ENCODE measurements at places on chromosomes 1 and 21.

DNA sequence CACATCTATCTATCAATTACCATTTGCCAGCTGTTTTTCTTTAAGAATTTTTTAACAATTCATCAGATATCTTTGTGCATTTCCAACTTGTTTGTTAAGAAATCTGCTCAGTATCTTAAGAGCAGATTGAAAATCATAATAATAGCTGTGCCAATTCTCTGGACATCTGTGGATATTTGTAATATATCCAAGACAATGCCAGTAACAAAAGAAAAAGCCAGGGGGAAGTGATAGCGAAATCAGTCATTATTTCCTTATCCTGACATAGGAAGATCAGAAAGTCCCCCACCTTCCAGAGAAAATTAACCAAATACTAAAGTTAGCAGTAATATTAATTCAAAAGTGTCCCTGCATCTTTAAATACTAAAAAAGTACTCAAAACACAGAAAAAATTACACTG lies 217.1 kb downstream of the RERE start:
- no peak for DNase-seq

GRCh38 chr1:115476616-115477015 lies 138.6 kb upstream of the NGF start:
- DNase-seq: no peak

DNA sequence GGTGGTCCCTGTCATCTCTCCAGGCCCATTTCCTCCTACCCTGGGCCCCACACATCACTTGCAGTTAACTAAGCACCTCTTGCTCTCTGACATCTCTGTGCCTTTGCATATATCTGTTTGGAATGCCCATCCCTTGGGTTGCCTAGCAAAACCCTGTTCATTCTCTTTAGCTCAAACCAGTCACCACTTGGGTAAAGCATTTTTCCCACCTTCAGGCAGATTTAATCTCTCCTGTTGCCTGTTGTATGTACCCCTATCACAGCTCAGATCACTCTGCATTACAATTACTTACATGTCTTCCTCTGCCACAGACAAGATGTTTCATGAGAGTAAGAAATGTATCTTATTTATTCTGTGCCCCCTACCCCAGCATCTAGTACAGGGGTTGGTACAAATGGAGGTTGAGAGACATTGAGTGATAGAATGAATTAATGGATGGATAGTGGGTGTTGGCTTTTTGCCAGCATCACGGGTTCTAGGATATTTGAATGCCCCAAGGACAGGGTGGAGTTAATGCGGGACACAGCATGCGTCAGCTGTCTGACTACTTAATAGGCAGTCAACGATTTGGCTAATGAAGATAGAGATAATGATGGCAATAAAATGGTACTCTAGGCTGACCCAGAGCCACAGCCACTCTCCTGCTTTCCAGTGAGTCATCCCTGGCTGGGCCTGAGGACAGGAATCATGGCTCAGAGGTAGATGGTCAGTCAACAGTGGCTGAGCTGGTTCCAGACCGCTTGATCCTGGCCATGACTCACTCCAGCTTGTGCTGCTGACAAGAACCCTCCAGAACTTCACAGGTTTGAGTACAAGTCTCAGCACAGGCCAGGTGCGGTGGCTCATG lies 6.5 kb downstream of the NR0B2 start:
- DNase-seq: no peak

DNA sequence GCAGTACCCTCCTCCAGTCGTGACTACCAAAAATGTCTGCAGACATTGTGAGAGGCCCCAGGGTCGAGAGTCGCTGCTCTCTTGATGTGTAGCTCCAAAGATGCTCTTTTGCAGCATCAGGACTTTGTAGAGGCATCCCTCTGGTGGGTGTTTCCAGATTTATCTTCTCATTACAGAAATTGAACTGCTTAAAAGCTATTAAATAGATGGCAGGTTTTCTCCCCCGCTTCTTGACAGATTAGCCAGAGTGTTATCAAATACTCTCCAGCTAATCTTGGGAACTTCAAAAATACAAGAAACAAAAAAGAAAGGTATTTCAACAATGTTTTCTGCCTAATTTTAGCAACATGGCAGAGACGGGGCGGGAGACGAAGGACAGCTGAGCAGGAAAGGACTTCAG lies 265.2 kb downstream of the KIF26B start:
- DNase-seq: no peak

DNA sequence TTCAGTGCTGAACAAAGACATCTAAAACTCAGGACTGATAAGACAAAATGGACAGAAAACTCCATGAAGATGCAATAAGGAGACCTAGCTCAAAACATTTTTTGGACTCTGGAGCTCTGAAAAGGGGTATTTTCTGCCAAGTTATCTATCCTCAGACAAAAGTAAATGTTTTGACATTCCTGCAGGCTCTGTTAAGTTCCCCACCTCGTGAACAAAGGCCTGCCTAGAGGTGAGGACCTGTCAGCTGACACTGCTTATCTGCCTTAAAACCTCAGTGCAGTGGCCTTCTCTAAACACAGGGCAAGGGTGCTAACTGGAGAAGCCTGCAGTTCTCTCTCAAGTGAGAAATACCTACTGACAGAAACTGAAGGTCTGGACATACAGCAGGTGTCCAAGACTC lies 41.1 kb downstream of the COLGALT2 start:
- no peak for DNase-seq

DNA sequence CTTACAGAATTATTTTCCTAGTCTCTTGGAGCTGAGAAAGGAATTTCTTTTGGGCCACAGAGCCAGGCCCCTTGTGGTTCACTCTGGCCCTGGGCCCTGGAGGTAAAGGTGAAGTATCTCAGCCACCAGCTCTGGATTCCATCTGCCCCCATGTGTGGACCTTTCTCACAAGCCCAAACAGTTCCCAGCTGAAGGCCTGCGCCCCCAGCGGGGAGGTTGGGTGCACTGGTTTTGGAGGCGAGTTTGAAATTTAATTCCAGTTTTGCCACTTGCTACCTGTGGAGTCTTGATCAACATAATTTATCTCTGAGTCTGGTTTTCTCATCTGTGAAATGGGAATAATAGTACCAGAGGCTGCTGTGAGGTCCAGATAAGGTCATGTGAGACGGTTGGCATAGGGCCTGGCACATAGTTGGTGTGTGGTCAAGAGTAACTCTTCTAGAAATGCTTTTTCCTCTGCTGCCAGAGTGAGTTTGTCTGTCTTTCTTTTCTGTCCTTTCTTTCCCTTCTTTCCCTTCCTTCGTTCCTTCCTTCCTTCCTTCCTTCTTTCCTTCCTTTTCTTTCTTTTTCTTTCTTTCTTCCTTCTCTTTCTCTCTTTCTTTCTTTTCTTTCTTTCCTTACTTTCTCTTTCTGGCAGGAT lies 6.1 kb downstream of the AGTRAP start:
- no peak for DNase-seq

DNA sequence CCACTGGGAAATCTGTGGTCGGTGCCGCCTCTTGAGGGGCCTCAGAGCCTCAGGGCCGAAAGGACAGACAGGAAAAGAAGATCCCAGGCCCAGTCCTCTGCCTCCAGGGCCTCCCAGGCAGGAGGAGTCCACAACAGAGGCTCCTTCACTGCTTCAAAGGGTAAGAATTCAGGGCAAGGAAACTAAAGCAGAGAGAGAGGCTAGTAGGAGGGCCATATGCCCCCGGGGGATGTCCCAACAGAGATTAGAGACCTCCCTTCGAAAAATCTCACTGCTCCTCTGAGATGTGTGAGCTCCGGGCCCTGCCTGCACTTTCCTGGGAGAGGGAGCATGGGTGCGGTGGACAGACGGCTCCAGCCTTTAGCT lies 465.9 kb downstream of the NPHP4 start:
- no peak for DNase-seq

GRCh38 chr1:66439031-66439740 lies 94.8 kb upstream of the SGIP1 start:
- no peak for DNase-seq

DNA sequence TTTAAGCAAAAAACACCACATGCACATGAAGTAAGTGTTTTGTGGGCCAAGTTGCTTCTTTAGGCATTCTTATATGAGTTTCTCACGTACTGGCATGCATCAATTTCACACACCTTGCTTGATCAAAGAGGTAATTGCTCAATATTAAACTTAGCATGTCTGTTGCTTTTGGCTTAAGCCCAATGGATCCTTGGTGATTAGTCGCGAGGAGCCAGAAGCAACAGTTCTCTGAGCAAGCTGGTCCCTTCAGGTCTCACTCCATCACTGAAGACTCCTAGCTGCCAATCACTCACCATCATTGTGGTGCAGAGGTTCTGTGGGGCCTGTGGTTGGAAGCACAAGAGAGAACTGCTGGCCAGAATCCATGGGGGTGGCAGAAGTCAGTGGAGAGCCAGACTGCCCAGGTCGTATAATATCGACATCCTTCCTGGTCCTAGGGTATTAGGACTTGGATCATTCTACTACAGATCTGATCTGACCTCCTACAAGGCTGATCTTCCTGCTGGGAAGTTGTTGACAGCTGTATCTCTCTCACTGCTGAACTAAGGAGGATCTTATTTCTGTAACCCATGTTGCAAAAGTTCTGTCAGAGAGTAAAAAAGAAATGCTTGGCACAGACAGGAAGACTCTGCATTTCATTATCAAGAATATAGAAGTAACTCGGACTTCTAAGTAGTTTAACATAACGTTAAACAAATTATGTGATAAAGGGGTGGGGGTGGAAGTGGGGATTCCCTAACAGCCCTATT lies 140.5 kb downstream of the NTPCR start:
- no peak for DNase-seq

- peak; percentile 2 for DNase-seq
Observed at GRCh38 chr1:5423109-5423508, 569.1 kb downstream of the NPHP4 start.

GRCh38 chr1:108925920-108926319 lies 37.4 kb downstream of the CLCC1 start:
- no peak for DNase-seq

- DNase-seq: no peak
Observed at GRCh38 chr1:223249854-223250631, 107.0 kb upstream of the TLR5 start.
